Stimulated activated CD4-positive, alpha-beta T cell treated with anti-CD3 and anti-CD28 coated beads, Interleukin-4, amount 100 ng/mL, for 4 hours (primary cell): ENCODE measurements at places on chromosomes 16 and 17.

GRCh38 chr17:58329810-58330537, 1.4 kb upstream of the TSPOAP1 start:
- peak; percentile 48 for DNase-seq

DNA sequence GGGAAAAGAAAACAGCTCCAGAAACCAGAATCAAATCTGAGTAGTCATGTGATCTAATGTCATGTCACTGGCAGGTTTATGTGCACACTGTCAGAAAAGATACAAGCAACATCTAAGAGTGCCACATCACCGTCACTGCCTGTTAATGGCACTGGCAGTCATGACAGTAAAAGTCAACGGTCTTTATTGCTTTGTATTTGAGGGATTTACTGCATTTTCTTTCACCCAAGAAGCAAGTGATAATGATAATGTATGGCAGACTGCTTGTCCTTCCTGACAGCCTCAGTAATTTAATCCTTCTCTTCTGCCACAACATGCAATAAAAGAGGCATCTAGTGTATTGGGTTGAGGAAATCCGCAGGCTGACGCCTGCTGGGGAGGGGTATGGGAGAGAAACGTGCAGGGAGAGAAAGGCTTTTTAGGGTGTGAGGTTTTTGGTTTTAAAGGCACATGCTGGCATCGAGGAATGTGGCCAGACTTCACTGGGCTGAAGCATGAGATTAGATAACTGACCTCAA, 92.4 kb downstream of the RPGRIP1L start:
- no peak for DNase-seq

- DNase-seq, result no peak
Observed at GRCh38 chr16:87342978-87343752, 26.0 kb upstream of the C16orf95 start.

- no peak for DNase-seq
Observed at GRCh38 chr17:27460196-27460725, 4.0 kb downstream of the KSR1 start.

DNA sequence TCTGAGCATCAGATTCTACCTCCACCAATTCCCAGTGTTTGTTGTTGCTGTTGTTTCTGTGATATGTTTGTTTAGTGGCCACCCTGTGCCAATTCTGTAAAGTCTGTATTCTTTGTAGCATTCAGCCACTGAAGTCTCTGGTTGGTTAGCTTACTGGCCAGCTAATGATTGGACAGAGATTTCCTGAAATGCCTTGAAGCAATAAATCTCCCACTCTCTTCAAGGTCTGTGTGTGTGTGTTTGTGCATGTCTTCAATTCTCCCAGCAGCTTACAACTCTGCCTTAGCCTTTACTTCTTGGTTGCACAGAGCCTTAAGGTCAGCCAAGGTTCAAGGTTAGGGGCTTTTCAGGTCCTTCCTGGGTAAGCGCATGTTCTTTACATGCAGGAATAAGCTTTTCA, 38.2 kb downstream of the PRPSAP2 start:
- no peak for DNase-seq

DNA sequence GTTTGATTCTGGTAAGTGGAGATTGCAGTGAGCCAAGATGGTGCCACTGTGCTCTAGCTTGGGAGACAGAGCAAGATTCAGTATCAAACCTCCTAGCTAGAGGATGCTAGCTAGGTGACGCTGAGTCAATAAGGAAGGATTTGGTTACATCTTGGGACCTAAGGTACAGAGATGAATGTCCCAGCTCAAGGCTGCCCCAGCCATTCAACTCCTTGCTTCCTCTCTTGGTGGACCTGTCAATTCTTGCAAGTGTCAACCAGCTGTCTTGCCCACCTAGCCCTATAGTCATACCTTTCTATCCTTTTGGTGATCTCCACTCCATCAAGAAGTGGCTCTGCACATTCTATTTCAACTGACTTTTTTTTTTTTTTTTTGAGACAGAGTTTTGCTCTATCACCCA, 1.4 kb upstream of the MILR1 start:
- DNase-seq, result no peak

- no peak for DNase-seq
Observed at GRCh38 chr17:8332688-8333087, 7.0 kb upstream of the ODF4 start.

DNA sequence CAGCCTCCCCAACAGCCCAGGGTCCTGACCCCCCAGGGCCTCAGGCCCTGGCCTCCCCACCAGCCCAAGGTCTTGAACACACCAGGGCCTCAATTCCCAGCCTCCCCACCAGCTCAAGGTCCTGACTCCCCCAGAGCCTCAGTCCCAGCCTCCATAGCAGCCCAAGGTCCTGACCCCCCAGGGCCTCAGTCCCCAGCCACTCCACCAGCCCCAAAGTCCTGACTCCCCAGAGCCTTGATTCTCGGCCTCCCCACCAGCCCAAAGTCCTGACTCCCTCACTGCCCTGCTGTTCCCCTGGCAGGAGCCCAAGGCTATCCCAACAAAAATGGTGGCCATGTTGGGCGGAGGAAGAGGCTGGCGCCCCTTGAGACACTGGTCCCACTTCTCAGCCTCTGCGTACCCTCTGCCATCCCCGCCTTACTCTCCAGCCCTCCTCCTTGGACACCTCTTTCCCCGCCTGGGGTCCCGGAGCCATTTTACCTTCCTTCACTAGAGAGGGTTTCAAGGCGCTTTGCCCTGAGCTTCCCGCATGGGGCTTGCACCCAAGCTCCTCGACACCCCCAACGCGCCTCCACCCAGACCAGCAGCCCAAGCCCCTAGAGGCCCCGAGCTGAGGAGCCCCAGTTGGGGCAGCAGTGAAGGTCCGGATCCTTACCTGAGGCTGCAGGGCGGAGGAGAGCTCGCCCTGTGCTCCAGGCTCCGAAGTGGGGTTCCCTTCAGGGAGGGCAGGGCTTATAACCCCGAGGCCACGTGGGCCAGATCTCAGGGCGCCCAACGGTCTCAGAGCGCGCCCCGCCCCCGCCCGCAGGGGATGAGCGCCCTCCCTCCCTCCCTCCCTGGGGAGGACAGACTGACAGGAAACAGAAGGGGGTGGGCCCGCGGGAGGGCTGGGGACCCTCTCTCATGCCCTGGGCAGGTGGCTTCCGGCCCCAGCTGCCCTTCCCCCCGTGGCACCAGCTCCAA, 3.5 kb upstream of the TSPOAP1 start:
- DNase-seq, result peak; percentile 95

GRCh38 chr16:48879223-48880122, 269.5 kb upstream of the N4BP1 start:
- no peak for DNase-seq

GRCh38 chr16:2385190-2385836, 43.9 kb upstream of the CCNF start:
- no peak for DNase-seq

DNA sequence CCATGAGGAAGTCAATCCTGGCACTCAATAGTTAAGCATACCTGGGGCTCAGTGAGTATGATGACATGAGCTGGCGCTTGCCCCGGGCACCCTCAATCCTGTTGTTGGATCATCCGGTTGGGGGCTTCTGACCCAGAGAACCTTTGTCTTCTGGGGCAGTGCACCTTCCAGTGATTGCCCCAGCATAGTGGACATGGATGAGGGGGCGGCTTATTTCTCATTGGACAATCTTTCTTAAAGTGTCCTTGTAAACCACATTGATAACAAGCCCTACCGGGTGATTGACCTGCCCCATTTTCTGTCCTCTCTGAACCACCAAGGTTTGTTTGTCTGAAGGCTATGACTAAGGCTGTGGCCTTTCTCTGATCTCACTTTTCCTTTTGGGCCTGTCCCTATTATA, 18.2 kb downstream of the IGSF6 start:
- DNase-seq, result no peak

DNA sequence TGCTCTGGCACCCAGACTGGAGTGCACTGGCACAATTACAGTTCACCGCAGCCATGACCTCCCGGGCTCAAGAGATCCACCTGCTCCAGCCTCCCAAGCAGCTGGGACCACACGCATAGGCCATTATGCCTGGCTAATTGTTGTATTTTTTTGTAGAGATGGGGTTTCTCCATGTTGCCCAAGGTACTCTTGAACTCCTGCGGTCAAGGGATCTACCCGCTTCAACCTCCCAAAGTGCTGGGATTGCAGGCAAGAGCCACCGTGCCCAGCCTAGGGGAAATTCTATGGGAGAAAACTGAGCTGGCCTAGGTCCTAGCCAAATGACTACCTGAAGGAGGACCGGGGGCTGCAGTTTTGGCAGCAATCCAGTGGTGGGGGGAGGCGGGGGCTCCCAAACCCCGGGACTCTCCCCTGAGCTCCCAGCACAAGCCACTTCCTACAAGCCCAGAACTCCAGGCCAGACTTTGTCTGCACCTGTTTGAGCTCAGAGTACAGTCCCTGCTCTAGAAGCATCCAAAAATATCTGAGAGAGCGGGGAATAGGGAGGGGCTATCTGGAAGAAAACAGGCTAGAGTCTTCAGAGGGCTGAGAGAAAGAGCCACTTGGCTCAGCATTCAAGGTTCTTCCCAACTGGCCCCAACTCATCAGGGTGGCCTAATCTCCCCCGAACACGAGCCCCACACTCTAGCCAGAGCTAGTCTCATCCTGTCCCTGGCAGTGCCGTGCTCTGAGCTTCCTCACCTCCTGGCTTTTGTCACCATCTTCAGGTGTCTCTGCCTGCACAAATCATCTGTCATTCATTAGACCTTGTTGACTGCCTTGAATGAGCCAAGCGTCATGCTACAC, 9.1 kb downstream of the SRL start:
- no peak for DNase-seq

DNA sequence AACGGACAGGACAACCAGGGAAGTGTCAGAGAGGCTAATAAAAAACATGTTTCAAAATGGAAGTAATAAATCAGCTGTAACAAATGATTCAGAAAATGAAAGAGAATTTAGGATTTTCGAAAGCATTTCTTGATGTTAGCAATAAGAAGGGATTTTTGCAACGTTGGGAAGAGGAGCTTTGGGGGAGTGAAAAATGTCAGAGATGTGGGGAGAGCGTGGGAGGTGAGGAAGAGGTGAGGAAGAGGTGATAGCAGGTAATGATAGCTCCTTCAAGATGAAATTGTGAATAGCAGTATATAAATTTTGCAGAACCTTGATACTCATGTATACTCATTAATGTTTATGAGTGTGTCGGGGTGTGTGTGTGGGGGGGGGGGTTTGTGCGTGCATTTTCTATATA, 76.2 kb upstream of the COX10 start:
- no peak for DNase-seq

DNA sequence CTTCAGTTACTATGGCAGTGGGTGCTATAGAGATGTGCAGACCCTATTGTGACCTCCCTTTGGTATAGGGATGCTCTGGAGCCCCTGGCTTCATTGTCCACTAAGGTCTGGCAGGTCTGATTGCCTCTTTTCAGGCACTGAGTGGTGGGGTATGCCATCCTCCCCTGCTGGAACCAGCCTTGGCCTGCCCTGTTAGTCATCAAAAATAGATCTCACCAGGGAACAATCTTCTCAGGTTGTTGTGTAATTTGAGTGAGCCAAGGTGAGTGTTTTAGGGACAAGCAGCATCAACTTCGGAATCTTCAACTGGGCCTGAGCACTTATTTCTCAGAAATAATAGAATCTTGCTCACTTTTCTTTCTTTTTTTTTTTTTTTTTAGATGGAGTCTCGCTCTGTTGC, 19.6 kb downstream of the HMOX2 start:
- DNase-seq, result no peak

DNA sequence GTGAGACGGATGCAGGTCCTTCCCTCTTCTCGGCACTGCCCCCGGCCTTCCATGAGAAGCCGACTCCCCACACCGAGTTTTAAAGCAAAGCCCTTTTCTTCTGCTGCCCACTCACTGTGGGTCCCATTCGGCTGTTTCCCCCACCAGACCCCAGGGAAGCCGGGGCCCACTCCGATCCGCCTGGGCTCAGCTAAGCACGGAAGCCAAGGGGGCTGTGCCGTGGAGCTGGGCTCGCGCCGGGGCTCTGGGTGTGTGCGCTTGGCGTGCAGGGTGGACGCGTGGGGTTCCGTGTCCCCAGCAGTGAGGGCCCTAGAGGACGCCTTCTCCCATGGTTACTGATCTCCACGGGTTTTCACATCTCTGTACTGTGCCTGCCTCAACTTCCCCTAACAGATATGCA, 68.5 kb downstream of the KLHDC4 start:
- no peak for DNase-seq

GRCh38 chr17:77096570-77097214, 44.1 kb upstream of the SEC14L1 start:
- DNase-seq, result no peak

DNA sequence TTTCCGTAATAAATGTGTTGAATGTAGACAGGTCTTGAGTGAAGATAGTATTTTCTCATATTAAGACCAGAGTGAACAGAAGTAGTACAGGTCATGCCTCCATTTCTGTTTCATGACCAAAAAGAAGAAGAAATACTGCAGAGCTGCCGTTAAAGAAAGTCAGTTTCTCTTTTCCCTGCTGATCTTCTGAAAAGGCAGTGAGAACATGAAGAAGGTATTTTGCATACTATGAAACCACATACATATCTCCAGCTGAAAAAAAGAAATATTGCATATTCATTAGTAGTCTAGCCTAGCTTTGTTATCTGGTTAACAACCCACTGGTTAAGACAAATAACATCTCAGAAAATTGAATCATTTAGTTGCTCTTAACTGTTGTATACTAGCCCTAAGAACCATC, 138.4 kb downstream of the PHKB start:
- DNase-seq, result no peak

DNA sequence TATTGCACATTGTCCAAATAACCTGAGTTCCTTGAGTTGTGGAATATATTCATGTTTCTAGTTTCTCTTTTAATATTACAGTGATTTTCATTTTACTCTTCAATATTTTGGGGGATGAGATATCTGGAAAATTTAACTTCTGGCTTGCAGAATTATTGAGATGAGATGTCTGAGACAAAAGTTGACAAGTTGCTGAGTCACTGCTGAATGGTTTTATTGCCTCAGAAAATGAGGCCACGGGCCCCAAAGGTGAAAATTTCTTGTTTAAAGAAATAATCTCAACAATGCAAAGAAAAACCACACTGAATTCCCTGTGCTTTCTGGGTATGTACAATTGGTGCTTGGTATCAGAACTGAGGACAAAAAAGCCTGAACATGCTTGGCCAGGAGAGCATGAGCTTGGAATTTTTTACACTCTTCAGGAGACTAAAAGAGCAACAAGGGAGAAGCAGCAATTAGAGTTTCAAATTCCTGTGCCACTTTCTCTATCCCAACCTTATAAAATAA, 129.2 kb upstream of the TOM1L1 start:
- DNase-seq, result no peak

DNA sequence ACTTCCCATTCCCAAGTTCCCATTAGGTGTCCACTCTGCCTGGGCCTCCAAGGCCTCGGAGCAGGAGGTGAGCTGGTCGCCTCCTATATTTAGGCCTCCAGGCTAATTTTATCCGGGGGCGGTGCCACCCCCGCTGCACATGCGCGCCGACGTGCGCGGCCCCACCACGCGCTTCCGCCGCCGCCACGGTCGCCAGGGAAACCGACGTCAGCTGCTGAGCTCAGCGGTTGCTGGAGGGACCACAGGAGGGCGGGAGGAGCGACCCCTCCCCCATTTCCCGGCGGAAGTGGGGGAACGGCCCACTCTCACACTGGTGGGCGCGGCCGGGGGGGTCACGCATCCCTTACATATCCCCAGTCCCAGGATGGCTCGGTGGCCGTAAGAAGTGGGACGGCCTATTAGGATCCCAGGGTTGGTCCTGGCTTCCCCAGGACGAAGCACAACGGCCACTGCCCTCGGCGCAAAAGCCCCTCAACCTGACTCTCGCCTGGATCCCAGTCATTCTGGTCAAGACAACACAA, 1.0 kb downstream of the PER1 start:
- DNase-seq, result peak; percentile 92

- no peak for DNase-seq
Observed at GRCh38 chr16:72604375-72604774, 432.4 kb upstream of the PMFBP1 start.
